ENCODE measurements at places on chromosomes 1 and 21. TPM values are rescaled to one million over a fixed set of nuclear protein-coding genes. Genes with fewer than 3 reads are reported as not detected.

DNA sequence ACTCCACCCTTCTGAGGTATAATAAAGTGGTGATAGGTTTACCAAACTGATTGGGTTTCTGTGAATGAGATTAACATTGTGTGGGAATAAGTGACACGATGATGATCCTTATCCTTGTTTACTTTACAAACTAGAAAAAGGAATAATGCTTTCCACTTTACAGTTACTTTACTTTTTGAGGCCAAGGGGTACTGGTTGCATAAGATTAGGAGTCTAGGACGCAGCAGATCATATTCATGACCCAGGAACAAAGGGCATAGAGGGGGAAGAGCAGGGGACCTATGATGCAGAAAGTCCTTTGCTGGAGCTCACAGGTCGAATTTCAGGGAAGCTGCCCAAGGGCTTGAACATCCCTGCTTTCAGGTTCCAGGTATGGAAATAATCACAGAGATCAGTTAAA is 20.4 kb downstream of the FGGY start:
- DNase-seq, result no peak
- H3K27ac ChIP-seq, result peak overlapping the region; percentile 30

- no peaks in the 10 kb centered on the region for H3K27me3 ChIP-seq
- no peak overlapping the region for H3K4me3 ChIP-seq
- peaks cover 4% of the 10 kb centered on the region for H3K36me3 ChIP-seq
Observed at GRCh38 chr1:59361766-59362165, 64.9 kb downstream of the FGGY start.

DNA sequence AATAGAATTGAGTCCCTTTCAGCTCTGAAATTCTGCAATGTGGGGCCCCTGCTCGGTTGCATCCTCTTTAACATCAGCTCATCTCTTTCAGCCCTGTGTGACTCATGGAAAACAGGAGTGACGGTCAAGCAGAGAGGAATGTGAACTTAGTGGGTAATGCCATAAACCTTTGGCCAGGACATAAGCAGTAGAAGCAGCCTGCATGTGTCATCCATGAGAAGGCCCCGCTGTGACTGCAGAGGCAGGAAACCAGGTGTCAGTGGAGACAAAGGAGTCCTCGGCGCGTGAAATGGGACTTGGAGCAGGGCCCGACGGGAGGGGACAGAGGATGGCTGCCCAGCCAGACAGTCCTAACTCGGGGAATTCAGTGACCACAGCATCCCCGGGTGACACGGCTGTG is 21.1 kb upstream of the EPHB2 start:
- peak; percentile 82 for DNase-seq
- no peaks in the 10 kb centered on the region for H3K4me1 ChIP-seq
- no peaks in the 10 kb centered on the region for H3K27me3 ChIP-seq
- H3K27ac ChIP-seq, result no peak overlapping the region
- no peaks in the 10 kb centered on the region for H3K36me3 ChIP-seq

DNA sequence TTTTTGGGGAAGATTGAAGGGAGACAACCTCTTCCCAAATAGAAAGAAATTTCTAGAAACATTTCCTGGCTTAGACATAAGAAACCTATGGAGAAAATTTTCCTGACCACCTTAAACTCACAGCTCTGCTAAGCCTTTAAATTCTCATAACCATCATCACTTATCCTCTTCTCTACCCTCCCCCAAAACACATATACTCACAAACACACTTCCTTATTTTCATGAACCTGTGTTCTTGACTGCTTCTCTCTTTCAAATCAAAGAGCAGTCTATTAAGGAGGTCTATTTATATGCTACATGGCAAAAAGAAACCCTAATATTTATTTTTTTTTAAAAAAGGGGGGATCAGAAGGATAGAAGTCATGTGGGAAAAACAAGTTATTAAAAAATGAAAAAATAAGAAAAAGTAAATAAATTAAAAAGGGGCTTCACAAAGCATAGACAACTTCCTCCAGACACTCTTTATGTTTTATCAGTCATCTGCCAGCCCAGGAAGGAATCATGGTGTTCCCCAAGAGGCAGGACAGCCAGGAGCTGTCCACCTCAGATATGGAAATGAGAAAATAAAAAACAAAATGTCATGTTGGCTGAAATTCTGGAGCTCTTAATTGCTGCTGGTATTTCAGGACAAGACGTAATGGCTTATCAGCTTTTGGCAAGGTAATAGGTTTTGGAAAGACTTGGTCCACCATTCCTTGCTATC is 12.8 kb upstream of the RGS2 start:
- H3K27ac ChIP-seq, result no peak overlapping the region
- H3K4me3 ChIP-seq, result no peak overlapping the region
- no peak for DNase-seq
- no peaks in the 10 kb centered on the region for H3K4me1 ChIP-seq

DNA sequence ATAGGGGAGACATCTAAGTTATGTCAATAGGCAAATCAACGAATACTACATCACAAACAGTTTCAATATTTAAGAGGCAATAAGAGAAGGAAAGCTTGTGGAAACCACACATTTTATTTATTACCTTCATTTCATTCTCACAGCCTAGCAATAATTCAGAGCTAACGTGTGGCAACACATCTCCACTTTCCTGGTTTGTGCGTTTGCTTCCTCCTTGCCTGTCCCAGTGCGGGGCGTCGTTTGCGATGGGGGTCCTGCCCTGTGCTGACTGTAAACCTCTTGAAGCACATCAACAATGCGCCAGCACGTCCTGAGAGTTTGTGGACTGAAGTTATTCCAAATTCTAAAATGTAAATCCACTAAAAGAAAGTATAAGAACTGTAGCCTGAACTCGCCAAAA is 14.4 kb upstream of the VPS26C start:
- H3K36me3 ChIP-seq, result no peaks in the 10 kb centered on the region
- H3K4me1 ChIP-seq, result no peaks in the 10 kb centered on the region

GRCh38 chr1:181451661-181452230 is 31.6 kb upstream of the CACNA1E start:
- H3K4me3 ChIP-seq, result no peak overlapping the region
- peak overlapping the region; percentile 10 for H3K27ac ChIP-seq
- H3K4me1 ChIP-seq, result peaks cover 6% of the 10 kb centered on the region
- no peak for DNase-seq
- no peaks in the 10 kb centered on the region for H3K36me3 ChIP-seq

- H3K4me1 ChIP-seq, result no peaks in the 10 kb centered on the region
- DNase-seq, result no peak
- no peak overlapping the region for H3K27ac ChIP-seq
- no peak overlapping the region for H3K4me3 ChIP-seq
- no peaks in the 10 kb centered on the region for H3K27me3 ChIP-seq
Observed at GRCh38 chr1:4464478-4464877, 189.9 kb upstream of the AJAP1 start.

DNA sequence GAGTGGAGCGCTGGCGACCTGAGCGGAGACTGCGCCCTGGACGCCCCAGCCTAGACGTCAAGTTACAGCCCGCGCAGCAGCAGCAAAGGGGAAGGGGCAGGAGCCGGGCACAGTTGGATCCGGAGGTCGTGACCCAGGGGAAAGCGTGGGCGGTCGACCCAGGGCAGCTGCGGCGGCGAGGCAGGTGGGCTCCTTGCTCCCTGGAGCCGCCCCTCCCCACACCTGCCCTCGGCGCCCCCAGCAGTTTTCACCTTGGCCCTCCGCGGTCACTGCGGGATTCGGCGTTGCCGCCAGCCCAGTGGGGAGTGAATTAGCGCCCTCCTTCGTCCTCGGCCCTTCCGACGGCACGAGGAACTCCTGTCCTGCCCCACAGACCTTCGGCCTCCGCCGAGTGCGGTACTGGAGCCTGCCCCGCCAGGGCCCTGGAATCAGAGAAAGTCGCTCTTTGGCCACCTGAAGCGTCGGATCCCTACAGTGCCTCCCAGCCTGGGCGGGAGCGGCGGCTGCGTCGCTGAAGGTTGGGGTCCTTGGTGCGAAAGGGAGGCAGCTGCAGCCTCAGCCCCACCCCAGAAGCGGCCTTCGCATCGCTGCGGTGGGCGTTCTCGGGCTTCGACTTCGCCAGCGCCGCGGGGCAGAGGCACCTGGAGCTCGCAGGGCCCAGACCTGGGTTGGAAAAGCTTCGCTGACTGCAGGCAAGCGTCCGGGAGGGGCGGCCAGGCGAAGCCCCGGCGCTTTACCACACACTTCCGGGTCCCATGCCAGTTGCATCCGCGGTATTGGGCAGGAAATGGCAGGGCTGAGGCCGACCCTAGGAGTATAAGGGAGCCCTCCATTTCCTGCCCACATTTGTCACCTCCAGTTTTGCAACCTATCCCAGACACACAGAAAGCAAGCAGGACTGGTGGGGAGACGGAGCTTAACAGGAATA is 4.2 kb downstream of the TFAP2E start:
- H3K4me1 ChIP-seq, result no peaks in the 10 kb centered on the region
- no peaks in the 10 kb centered on the region for H3K36me3 ChIP-seq
- no peak overlapping the region for H3K27ac ChIP-seq
- peak overlapping the region; percentile 4 for H3K4me3 ChIP-seq
- peaks cover 26% of the 10 kb centered on the region for H3K27me3 ChIP-seq

DNA sequence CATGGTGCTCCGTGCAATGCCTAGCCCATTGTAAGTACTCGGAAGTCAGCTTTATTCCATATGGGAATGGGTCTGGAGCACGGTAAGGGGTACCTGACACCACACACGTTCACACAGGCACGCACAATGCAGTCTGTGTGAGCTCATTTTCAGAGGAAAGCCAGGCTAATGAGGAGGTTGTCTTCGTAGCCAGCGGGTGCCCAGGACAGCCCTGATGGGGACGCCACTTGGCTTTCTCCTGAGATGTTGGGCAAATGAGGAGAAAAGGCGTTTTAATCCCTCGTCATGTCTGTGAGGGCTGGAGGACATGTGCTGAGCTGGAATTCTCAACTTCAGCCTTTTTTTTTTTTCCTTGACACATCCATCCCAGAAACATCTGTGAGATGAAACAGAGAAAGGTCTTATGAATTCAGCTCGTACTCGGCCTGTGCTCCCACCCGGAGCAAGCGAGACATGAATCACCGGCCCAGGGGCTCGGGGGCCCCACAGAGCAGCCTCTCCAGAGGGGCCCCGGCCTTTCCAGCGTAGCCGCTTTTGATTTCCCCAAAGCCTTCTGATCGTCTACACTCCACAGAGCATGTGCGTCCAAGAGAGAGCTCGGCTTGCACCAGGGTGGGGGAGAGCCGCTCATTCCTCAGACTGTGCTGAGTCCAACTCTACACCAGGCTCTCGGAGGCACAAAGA is 125.1 kb downstream of the EPHB2 start:
- no peak overlapping the region for H3K27ac ChIP-seq
- DNase-seq, result no peak
- no peaks in the 10 kb centered on the region for H3K4me1 ChIP-seq
- H3K36me3 ChIP-seq, result no peaks in the 10 kb centered on the region

- no peaks in the 10 kb centered on the region for H3K4me1 ChIP-seq
- DNase-seq, result no peak
- no peaks in the 10 kb centered on the region for H3K36me3 ChIP-seq
- no peak overlapping the region for H3K4me3 ChIP-seq
Observed at GRCh38 chr1:60245324-60245723, 171.8 kb upstream of the C1orf87 start.

KCND3 gene
- total RNA-seq, result 12.6 TPM

DNA sequence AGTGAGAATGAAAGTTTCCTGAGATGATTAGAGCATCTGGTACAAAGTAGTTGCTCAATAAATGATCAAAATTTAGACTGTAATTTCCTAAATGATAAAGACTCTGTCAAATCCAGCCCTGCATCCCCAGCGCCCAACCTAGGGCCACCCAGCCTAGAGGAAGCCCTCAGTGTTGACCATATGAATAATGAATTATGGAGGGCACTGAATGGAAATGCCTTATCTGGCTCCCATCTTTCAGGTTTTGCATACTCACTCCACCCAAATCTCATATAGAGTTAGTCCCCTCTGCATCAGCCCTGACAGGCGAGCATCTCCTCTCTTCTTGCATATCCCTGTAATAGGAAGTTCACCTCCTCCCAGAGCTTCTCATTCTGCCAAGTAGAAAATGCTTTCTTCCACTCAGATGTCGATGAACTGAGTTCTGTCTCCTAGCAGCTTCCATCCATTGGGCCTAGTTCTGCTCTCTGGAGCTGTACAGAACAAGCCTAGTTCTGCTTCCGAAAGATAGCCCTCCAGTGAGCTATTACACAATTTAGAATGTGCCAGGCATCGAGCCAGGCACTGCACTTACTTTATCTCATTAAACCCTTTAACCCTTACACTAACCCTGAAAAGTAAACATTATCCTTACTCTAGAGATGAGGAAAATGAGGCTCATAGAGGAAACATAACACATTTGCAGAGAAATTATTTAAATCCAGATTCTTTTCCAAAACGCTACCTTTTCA is 20.9 kb downstream of the COA7 start:
- H3K4me1 ChIP-seq, result no peaks in the 10 kb centered on the region
- DNase-seq, result no peak
- no peak overlapping the region for H3K4me3 ChIP-seq
- no peaks in the 10 kb centered on the region for H3K27me3 ChIP-seq
- no peaks in the 10 kb centered on the region for H3K36me3 ChIP-seq

TRPM2 gene
- 11.5 TPM for total RNA-seq

MUTYH gene
- 29.0 TPM for total RNA-seq

- no peak for DNase-seq
- H3K4me1 ChIP-seq, result no peaks in the 10 kb centered on the region
- no peak overlapping the region for H3K4me3 ChIP-seq
Observed at GRCh38 chr1:164765557-164765956, 206.6 kb downstream of the PBX1 start.

GRCh38 chr1:110538075-110538474 is 19.1 kb upstream of the KCNA10 start:
- DNase-seq, result no peak
- no peak overlapping the region for H3K4me3 ChIP-seq
- H3K36me3 ChIP-seq, result no peaks in the 10 kb centered on the region
- H3K27ac ChIP-seq, result no peak overlapping the region
- H3K4me1 ChIP-seq, result no peaks in the 10 kb centered on the region

GRCh38 chr1:98119796-98120195 is 199.0 kb upstream of the DPYD start:
- H3K36me3 ChIP-seq, result no peaks in the 10 kb centered on the region
- no peaks in the 10 kb centered on the region for H3K4me1 ChIP-seq
- H3K4me3 ChIP-seq, result no peak overlapping the region
- no peak overlapping the region for H3K27ac ChIP-seq
- H3K27me3 ChIP-seq, result no peaks in the 10 kb centered on the region

DNA sequence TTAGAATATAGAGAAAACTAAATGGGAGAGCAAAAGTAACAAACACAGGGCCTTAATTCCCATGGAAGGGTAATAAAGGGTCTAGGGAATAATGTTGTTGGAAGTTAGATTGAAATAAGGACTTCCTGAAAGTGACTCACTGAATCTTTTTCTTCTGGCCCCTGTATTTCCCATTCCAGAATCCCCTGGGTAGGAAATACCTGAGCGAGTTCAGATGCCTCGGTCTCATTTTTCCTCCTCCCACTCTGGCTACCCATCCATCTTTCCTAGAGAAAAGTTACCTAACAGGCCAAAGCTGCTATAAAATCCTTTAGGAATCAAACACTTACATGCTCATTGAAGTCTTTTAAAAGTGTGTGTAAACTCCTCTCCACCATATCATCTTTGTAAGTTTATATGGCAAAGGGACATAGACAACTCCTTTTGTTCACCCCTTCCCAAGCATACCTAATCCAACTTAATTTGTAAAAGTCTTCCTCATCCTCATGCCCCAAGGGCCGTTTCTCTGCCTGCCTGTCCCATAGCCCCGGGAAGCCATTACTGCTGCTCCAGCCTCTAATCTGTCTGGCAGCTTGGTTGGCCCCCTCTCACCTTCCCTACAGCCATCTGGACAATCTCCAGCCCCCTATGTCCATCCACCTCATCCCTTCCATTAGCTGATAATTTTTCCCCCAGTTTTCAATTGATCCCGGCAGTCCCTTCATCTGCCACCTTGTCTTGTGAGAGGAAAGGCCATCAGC is 3.3 kb upstream of the MEF2D start:
- H3K4me3 ChIP-seq, result no peak overlapping the region
- peak overlapping the region; percentile 100 for H3K27ac ChIP-seq
- peak; percentile 21 for DNase-seq
- H3K27me3 ChIP-seq, result no peaks in the 10 kb centered on the region
- H3K36me3 ChIP-seq, result no peaks in the 10 kb centered on the region
- H3K4me1 ChIP-seq, result peaks cover 8% of the 10 kb centered on the region

All from kidney (tissue), 22 donors.